ENCODE measurements at places on chromosomes 5 and 9.

DNA sequence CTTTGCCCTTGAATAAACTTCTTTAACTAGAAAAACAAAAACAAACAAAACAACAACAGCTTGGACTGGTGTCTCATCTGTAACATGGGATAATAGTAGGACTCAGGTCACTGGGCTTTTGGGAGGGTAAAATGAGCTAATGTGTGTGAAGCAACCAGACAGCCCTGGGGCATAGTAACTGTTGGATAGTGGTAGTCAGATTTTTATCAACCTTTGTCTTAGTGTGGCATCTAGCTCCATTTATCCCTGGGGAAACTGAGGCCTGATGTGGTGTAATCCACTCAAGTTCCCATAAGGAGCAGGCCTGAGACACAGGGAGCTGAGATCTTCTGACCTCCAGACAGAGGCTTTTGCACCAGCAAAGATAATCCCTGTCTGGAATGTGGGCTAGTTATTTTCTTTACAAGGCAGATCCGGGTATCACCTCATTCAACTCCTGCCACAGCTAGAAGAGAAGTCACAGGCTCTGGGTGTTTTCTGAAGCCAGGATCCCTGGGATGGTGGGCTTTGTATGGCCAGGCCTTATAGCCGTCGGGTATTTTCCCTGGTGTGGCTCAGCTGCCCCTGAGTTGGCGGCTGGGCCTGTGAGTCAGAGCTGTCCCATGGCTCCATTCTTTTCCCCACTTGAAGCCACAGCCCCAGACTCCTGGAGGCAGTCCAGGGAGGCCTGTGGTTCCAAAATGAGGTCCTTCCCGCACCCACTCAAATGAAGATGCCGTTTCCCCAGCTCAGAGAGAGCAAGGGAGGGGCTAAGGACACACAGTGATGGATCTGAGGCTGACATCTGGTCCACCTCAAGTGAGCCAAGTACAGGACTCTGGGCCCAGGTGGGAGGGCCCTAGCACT, 26.1 kb upstream of the CSF1R start:
- no peak for DNase-seq

- no peak for DNase-seq
Observed at GRCh38 chr5:134133995-134134541, 19.6 kb downstream of the TCF7 start.

DNA sequence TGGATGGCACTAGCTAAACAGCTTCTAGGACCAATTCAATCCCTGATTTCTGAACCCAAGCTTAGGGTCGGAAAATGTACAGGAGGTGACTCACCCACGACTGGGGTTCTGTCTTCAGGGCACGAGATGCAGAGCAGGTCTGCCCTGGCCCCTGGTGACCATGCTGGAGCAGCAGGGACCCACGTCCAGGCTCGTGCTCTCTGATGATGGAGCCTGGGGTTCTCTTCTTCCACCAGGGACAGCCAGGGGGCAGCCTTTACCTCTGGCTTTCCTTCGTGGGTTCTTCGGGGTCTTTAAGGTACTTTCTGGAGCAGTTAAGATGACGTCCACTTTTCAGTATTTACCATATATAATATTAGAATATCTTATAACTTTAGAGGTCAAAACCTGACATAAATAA, 2.1 kb downstream of the CFAP77 start:
- no peak for DNase-seq

DNA sequence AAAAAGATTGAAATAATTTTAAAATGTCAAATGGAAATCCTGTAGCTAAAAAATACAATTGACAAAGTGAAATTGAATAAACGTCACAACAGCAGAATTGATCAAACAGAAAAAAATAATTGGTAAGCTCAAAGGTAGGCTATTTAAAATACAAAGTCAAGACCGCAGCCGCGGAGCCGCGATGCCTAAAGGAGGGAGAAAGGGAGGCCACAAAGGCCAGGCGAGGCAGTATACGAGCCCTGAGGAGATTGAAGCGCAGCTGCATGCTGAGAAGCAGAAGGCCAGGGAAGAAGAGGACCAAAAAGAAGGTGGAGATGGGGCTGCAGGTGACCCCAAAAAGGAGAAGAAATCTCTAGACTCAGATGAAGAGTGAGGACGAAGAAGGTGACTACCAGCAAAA, 1068.5 kb upstream of the COX7C start:
- no peak for DNase-seq

DNA sequence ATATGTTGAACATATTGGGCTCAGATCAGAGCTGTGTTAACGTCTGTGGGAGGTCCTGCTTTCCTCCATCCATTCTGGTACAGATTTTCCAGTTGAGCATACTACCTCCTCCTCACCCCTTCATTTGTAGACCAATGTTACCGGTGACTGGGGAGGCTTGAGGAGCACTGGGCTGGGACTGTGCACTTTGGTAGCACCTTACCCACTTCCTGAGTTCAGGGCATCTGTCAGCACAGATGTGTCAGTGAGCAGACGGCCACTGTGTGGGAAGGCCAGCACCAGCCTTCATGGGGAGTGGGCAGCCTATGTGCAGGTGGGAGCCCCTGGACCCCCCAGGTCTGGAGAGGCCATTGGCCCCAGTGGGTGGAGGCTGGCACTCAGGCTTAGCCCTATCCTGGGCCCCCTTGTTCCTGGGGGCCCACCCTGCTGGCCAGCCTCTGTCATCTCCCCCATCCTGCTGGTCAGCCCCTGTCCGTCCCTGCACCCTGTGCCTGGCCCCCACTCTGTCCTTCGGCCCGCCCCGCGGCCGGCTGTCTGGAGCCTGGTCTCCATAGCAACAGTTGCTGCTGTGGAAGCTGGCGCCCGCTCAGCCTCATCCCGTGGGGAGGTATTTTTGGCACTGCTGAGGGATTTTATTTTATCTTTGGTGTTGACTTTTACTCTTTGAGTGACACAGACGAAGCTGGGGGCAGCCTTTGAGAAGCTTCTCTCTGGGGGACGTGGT, 21.3 kb downstream of the WNK2 start:
- DNase-seq, result no peak

- no peak for DNase-seq
Observed at GRCh38 chr9:128632066-128632465, 24.6 kb downstream of the DYNC2I2 start.

DNA sequence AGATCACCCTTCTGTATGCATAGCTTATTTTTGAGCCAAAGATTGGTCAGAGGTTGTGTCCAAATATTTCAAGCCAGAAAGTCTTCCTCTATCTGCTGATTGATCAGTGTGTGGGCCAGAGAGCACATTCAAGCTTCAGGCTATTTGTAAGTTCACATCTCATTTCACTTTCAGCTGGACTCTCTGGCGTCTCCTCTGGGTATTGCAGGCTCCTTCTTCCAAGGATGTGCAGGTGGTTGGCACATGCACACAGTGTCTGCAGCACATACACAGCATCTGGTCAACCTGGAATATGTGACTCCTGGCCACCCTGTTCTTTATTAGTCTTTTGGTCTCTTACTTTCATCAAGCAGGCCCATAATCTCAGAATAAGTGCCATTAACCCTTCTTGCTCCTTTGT, 516.1 kb downstream of the ANXA1 start:
- DNase-seq, result no peak

- DNase-seq, result no peak
Observed at GRCh38 chr5:142073362-142073988, 35.1 kb upstream of the NDFIP1 start.

- DNase-seq, result no peak
Observed at GRCh38 chr5:147800491-147800890, 18.0 kb upstream of the JAKMIP2 start.

DNA sequence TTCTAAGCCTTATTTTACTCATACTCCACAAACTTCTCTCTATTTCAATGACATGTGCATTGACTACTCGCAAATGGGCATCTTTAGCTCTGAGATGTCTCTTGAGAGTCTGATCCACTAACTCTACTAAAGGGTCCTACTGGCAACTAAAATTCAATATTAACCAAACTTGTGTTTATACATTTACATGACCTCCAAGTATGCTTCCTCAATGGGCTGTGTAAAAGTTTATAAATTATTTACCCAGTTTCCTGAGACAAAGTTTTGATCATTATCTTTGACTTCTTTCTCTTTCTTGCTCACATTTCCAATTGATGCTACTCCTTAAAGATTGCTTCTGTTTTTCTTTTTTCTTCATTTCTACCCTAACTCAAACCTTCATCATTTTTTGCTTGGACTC, 510.1 kb upstream of the DAB2 start:
- no peak for DNase-seq

GRCh38 chr9:77820293-77820954, 172.3 kb upstream of the GNA14 start:
- DNase-seq, result no peak

GRCh38 chr9:124456341-124457078, 6.3 kb downstream of the ADGRD2 start:
- no peak for DNase-seq

DNA sequence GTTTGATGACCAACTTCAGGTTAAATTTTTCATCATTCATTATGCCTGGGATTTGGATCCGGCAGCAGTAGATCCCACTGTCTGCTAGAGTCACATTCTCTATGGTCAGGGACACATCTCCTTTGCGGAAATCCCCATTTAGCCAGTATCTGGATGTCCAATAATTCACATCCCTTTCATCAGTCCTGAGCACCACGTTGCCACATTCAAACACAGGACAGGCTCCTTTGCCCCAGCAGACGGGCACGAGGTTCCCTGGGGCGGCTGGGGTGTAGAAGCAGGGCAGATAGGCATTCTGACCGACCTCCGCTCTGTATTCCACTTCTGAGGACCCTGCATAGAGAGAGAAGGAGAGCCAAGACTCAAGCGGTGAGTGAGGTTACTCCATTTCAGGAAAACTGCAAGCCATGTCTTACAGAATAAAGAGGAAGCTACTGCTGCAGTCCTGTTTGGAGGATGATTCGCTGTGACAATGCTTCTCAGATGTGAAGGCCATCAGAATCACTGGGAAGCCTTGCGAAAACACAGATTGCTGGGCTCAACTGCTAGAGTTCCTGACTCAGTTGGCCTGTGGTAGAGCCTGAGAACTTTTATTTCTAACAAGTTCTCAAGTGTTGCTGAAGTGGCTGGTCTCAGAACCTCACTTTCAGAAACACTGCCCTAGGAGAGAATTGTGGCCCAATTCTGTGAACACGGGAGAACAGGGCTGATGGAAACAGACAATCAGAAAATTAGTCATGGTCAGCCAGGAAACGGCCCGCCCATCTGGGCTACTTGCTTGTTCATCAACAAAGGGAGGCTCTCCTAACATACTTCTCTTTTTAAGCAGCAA, 2.0 kb downstream of the HAVCR2 start:
- no peak for DNase-seq

DNA sequence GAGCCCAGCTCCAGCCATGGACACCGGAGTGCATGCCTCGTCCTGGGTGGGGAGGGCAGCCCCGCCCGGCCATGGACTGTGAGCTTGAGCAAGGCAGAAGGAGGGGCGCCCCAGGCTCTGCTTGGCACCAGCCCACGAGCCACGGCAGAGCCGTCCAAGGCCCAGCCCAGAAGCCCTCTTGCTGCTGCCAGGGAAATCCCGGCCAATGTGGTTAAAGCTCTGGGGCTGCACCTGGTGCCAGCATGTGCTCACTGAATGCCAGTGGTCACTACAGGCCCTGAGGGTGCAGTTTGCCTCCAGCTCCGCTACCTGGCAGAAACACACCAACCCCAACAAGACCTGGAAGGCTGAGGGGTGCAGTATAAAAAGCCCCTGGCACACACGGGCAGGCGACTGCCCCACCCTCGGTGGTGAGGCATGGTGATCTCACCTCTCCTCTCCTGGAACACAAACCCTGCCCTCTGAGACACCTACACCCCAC, 11.8 kb downstream of the BRD3 start:
- DNase-seq, result no peak

GRCh38 chr5:6556802-6557102, 76.1 kb downstream of the NSUN2 start:
- DNase-seq, result no peak

DNA sequence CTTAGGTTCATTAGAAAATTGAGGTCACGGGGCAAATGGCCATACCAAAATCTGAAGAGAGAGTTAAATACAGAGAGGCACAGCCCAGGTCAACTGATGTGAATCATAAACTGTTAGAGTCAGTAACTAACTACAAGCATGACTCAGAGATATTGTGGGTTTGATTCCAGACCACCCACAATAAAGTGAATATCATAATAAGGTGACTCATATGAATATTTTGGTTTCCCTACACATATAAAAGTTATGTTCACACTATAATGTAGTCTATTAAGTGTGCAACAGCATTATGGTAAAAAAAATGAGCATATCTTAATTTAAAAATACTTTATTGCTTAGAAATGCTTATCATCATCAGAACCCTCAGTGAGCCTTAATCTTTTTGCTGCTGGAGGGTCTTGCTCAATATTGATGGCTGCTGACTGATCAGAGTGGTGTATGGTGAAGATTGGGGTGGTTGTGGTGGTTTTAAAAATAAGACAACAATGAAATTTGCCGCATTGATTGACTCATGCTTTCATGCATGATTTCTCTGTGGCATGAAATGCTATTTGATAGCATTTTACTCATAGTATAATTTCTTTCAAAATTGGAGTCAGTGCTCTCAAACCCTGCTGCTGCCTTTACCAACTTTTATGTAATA, 53.1 kb upstream of the EDIL3 start:
- DNase-seq, result no peak

- DNase-seq, result no peak
Observed at GRCh38 chr9:26673261-26673660, 219.3 kb downstream of the CAAP1 start.

- DNase-seq, result no peak
Observed at GRCh38 chr9:133203506-133204075, 5.5 kb downstream of the OBP2B start.

GRCh38 chr5:89580976-89581375, 698.0 kb upstream of the MEF2C start:
- DNase-seq, result no peak

DNA sequence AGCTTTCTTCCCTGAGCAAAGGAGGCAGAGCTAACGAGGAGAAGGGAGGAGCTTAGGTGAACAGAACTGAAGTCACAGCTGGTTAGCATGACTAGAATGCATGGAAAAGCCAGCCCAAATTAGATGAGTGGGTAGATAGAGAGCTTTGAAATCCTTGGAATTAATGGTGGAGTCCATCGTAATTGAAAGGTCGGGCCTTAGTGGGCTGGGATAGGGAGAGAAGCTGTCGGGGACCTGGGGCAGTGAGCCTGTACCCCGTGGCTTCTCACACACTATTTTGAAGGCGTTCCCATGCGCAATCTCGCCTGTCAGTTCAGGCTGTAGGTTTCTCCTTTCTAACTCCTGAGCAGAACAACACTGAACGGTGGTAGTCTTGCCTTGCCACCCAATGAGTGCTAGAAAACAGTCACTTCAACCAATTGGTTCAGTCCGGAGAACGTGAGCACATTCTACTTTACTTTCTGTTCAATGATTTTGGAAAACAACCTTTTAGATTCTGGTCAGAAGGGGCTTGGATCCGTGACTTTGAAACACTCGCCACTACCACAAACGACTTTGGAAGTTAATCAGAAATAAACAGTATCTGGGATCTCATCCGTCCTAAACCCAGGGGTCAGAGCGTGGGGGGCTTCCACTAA, 655 bp upstream of the RAI14 start:
- DNase-seq, result no peak

GRCh38 chr9:93230601-93231000, 46.7 kb downstream of the WNK2 start:
- no peak for DNase-seq

All from CD8-positive, alpha-beta memory T cell (primary cell).